Transverse colon (tissue), 4 donors: ENCODE measurements at places on chromosomes 7 and 10. TPM values are rescaled to one million over a fixed set of nuclear protein-coding genes. Genes with fewer than 3 reads are reported as not detected.

DNA sequence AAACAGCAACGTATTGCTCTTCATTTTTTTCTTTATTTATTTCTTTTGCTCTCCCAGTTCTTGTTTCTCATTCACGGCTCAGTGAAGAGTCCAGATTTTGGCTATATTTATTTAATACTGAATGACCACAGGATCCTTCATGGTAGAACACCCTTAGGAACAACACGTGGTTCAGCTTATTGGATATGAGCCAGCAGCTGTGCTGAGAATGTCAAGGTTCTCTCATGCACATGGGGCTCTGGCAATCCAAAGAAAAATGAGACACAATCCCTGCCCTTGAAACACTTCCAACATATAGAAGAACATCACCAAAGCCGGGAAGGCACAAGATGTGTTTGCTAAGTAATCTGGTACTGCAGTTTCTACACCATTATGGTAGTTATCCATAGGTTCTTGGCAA, 852.9 kb downstream of the SORCS1 start:
- no peak for DNase-seq
- H3K4me3 ChIP-seq = no peak overlapping the region
- H3K27ac ChIP-seq = no peak overlapping the region
- no peaks in the 10 kb centered on the region for H3K27me3 ChIP-seq

DNA sequence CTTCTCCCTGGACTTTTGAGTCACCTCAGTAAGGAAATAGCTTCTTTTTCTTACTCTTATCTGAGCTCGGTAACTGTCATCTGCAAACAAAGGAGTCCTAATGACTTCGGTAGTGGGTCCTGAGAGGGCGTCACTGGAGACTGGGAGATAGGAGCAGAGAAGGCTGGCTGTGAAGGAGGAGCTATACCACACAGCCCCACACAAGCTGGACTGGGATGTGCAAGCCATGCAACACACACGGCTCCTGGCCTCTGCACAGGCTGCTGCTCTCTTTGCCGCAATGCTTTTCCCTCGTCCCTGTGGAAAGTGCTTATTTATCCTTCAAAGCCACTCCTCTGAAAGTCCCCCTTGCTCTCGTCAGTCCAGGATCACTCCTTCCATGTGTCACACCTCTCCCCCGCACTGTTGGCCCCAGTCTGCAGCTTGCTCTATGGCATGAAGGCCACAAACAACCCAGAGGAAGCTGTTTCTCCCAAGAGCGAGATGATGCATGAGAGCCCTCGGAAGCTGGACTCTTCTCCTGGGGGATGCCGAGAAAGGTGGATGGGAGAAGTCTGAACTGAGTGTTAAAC, 14.9 kb downstream of the TMEM273 start:
- H3K36me3 ChIP-seq = no peaks in the 10 kb centered on the region
- no peak overlapping the region for H3K4me3 ChIP-seq
- no peak overlapping the region for H3K27ac ChIP-seq
- no peaks in the 10 kb centered on the region for H3K27me3 ChIP-seq

DNA sequence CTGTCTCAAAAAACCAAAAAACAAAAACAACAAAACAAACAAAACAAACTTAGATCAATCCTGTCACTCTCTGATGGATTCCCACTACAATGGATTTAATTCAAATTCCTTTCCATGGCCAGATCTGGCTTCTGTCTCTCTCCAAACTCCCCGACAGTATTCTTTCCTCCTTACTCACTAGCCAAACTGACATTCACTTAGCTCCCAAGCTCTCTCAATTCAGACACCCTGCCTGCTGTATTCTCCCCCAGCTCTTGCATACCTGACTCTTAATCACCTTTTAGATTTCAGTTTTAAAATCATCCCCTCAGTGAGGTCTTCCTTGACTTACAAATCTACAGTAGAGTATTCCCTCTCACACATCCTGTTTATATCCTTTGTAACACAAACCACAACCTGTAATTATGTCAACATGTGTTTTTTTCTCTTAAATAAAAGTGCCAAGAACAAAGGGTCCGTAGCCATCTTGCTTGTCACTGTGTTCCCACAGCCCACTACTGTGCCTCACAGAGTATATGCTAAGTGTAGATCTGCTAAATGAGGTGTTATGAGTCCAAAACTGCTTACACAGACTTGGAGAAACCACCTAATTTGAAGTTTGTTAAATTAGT, 14.4 kb downstream of the HERPUD2 start:
- no peaks in the 10 kb centered on the region for H3K36me3 ChIP-seq
- no peak overlapping the region for H3K4me3 ChIP-seq
- no peaks in the 10 kb centered on the region for H3K27me3 ChIP-seq
- H3K27ac ChIP-seq = no peak overlapping the region

DNA sequence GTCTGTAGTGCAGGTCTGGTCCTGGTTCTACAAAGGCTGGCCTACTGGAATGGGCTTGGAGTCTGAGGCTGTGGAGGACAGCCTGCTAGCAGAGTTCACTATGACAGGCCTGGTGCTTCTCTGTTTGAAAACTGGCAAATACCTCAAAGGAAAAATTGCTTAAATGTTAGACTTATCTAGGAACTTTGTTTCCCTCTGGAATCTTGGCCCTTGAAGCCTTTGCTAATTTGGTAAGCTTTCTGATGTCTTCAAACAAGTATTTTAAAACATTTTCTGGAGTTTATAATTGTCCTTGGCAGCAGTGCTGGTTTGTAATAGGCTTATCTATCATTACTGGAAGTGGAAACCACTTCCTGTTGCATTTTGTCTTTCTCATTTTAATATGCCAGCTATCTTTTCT, 139.7 kb downstream of the TMEM26 start:
- H3K4me1 ChIP-seq = peaks cover 5% of the 10 kb centered on the region
- H3K27ac ChIP-seq = no peak overlapping the region
- DNase-seq = no peak
- no peaks in the 10 kb centered on the region for H3K36me3 ChIP-seq

Gene CLRN3
- total RNA-seq = 35.2 TPM

GRCh38 chr10:94006591-94007550, 13.1 kb downstream of the PLCE1 start:
- H3K27me3 ChIP-seq = no peaks in the 10 kb centered on the region
- H3K4me1 ChIP-seq = peaks cover 57% of the 10 kb centered on the region
- no peaks in the 10 kb centered on the region for H3K36me3 ChIP-seq
- H3K27ac ChIP-seq = peak overlapping the region; percentile 80
- H3K4me3 ChIP-seq = no peak overlapping the region
- DNase-seq = peak; percentile 64

Gene TEX36
- not detected for total RNA-seq

Gene DENND10
- 57.1 TPM for total RNA-seq

DNA sequence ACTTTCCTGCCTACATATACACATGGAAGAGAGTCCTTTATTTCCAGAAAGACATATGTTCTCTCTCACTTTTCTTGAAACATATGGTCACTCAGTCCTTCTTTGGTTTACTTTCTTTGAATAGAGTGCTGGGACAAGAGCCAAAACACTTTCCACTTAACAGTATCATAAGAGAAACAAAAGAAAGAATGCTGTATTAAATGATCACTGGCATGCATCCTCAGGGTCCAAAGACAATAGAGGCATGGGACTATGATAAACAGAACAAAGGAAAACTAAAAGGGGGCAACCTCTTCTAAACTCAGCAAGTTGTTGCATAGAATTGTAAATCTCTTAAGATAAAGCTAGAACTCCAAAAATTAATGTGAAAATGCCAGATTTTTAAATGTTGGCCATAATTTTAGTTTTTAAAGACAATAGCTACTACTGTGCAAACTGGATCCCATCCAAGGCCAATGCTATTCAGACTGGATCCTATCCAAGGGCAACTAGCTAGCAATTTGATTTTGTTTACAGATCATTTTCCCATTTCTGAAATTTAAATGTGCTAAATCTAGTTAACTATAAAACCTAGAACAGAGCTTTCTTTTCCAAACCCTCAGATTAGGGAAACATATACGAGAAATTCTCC, 687.5 kb downstream of the SORCS3 start:
- H3K27ac ChIP-seq = no peak overlapping the region
- H3K4me1 ChIP-seq = no peaks in the 10 kb centered on the region
- H3K4me3 ChIP-seq = no peak overlapping the region
- DNase-seq = no peak

DNA sequence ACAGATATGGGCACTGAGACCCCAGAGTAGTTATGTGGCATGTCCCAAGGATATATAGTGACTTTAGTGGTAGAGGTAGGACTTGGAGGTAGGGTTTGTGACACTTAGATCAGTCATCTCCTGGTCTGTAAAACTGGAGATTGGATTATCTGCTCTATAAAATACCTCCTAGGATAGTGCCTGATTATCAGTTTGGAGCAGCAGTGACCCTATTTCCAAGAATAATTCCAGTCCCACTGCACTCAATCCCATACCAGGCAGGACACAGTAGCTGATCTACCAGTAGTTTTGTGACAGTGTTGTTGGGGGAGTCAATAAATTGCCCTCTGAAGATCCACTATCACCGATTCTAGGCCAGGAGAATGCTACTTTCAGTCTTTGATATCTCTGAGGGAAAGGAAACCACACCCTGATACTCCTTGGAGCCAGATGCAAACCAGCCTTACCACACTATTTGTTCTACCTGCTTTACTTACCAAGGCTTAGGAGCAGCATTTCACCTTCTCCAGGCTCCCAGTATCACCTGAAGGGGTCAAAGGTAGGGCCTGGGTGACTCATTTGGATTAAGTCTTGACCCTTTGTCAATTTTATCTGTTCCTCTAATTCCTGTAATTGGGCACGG, 30.6 kb downstream of the KMT2E start:
- H3K4me3 ChIP-seq = no peak overlapping the region
- H3K27ac ChIP-seq = no peak overlapping the region
- peaks cover 22% of the 10 kb centered on the region for H3K4me1 ChIP-seq
- H3K27me3 ChIP-seq = no peaks in the 10 kb centered on the region
- DNase-seq = no peak

- no peaks in the 10 kb centered on the region for H3K4me1 ChIP-seq
- H3K36me3 ChIP-seq = no peaks in the 10 kb centered on the region
- DNase-seq = no peak
- H3K4me3 ChIP-seq = no peak overlapping the region
- H3K27ac ChIP-seq = no peak overlapping the region
Measured at GRCh38 chr7:21828841-21829240, 116.9 kb downstream of the CDCA7L start.

Gene TRIM50
- total RNA-seq = not detected

DNA sequence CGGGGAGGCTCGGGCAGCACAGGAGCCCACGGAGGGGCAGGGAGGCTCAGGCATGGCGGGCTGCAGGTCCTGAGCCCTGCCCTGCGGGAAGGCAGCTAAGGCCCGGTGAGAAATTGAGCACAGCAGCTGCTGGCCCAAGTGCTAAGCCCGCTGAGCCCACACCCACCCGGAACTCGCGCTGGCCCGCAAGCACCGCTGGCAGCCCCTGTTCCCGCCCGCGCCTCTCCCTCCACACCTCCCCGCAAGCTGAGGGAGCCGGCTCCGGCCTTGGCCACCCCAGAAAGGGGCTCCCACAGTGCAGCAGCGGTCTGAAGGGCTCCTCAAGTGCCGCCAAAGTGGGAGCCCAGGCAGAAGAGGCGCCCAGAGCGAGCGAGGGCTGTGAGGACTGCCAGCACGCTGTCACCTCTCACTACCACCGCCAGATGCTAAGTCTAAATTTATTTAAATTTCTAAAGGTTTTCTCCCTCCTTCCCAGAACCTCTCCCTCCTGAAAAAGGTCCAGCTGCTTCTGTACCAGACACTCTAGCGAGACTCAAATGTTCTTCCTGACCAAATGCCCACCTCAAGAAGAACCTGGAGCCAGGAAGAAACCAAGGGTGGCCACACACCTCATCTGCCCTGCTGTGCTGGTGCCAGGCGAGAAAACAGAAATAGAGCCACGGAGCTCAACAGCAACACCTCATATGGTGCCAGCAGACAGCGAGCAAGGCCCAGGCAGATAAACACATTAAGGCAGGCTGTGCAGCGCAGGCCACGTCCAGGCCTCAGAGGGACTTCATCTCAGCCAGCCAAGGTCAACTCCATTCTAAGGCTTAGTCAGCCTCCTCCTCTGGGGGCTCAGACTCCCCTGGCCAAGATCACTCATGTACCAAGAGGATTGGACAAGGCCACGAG, 47.0 kb downstream of the KCNMA1 start:
- H3K4me3 ChIP-seq = no peak overlapping the region
- H3K4me1 ChIP-seq = peaks cover 10% of the 10 kb centered on the region
- H3K27me3 ChIP-seq = no peaks in the 10 kb centered on the region
- H3K36me3 ChIP-seq = no peaks in the 10 kb centered on the region
- no peak for DNase-seq

Gene DNAJC12
- total RNA-seq = 6.5 TPM

- H3K36me3 ChIP-seq = no peaks in the 10 kb centered on the region
- no peak for DNase-seq
- H3K27me3 ChIP-seq = no peaks in the 10 kb centered on the region
- no peak overlapping the region for H3K27ac ChIP-seq
- no peaks in the 10 kb centered on the region for H3K4me1 ChIP-seq
Measured at GRCh38 chr10:46084321-46085165, 38.5 kb upstream of the MSMB start.

Gene ARHGAP22
- not detected for total RNA-seq

DNA sequence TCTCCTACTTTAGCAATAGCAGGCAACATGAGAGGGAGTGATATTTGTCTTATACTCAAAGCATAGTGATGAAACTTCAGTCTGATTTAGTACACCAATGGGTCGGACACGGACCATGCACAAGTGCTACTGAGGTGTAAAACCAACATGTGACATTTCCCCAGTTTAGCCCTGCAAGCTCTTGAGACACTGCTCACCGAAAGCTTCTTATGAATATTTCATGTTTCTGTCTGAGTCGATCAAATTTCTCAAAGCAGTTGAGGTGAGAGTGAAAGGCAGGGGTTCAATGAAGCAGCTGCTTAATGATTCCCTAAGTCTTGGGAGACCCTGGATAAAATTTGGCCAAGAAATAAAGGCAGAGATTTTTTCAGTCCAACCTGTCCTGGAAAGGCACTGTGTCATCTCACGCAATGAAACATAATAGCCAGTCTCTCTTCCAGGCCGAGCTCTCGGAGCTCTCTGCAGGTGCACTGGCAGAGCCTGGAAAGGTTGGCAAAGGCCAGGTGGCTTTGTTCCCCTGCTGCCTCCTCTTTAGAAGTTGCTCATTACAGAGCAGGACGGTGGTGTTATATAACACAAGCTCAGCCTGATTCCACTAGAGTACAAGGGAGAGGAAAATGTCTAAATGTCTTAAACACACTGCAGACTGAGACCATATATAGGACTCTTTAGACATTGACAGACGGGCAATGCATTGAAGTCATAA, 33.9 kb upstream of the XPNPEP1 start:
- H3K27me3 ChIP-seq = no peaks in the 10 kb centered on the region
- H3K27ac ChIP-seq = no peak overlapping the region
- no peak overlapping the region for H3K4me3 ChIP-seq
- no peaks in the 10 kb centered on the region for H3K36me3 ChIP-seq

Gene CPEB3
- 12.3 TPM for total RNA-seq

GRCh38 chr10:59331661-59332060, 30.7 kb downstream of the FAM13C start:
- no peak overlapping the region for H3K27ac ChIP-seq
- no peaks in the 10 kb centered on the region for H3K27me3 ChIP-seq
- no peak overlapping the region for H3K4me3 ChIP-seq
- no peak for DNase-seq
- no peaks in the 10 kb centered on the region for H3K36me3 ChIP-seq
- H3K4me1 ChIP-seq = peaks cover 7% of the 10 kb centered on the region

Gene PRSS2
- not detected for total RNA-seq
